ENCODE measurements at places on chromosomes 11 and 22.

DNA sequence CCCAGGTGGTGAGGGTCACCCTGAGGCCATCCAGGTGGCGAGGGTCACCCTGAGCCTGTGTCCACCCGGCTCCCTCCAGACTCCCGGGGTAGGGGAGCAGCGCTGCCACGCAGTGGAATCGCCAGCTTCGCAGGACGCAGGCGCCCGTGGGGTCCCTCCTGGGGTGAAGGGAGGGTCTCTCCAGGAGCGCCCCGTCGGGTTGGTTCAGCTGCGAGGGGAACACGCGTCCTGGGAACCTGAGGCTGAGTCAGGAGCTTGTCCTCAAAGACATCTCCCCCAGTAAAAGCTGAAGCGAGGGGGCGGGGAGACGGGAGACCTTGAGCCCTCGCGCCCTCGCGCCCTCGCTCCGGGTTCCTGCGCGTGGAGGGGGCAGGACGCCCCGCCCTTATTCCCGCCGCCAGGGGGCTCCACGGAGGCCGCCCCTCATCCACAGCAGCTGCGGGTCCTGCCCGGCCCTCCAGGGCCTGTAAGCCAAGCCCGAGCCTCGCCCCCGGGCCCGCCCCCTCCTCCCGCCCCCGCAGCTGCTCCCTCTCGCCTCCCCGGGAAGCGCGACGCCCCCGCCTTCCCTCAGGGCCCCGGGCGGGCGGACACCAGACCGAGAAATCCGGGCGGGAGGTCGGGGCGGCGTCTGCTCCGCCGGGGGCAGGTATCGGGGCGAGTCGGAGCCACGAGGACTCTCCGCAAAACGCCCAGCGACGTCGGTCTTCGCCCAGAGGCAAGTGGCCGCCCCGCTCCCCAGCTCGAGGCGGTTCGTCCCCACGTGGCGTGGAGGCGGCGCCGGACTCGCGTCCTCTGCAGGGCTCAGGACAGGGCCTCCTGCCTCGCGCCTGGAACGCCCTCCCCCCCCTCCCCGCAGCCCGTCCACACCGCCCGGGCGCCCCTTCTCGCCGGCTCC, 22.8 kb downstream of the PIM3 start:
- no peak for DNase-seq

DNA sequence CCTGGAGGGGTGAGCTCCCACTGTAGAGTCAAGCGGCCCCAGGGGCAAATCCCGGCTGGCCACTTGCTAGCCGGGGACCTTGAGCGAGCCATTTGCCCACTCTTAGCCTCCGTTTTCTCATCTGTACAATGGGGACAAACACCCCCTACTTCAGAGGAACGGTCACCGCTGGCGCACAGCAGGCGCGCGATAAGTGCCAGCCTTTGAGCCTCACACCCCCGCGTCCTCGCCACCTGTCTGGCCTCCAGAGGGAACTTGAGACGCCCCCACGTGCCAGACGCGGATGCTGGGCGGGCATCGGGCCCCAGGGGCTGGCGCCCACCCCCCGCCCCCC, 72.6 kb upstream of the TCF20 start:
- DNase-seq = no peak

GRCh38 chr11:69659591-69659990, 15.6 kb downstream of the LTO1 start:
- DNase-seq = no peak

DNA sequence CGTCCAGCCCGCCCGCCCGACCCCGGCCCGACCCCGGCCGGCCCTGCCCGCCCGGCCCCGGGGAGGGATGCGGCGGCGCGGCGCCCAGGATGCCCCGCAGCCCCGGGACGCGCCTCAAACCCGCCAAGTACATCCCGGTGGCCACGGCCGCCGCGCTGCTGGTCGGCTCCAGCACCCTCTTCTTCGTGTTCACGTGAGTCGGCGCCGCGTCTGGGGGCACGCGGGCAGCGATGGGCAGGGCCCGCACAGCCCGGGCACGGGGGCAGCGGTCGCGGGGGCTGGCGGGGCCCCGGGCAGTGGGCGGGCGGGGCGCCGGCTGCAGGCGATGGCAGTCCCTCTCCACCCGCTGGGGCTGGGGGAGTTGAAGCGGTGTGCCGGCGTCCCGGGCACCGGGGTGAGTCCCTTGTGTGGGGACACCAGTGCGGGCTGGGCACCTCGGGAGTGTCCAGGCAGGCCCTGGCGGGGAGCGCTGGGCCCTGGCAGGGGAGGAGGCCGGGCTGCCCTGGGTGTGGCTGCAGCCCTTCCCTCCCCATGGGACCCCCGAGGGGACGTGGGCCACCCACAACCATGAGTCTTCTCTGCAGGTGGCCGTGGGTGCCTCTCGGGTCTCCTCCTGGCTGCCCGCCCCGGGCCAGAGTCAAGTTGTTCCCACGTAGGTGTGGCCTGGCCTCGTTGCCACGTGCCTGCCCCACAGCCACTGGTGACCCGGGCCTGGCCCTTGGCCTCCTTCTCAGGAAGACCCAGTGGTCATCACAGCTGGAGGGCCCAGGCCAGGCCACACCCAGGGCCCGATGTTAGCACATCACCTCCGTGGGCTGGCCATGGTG, 468 bp downstream of the ZDHHC8 start:
- no peak for DNase-seq

DNA sequence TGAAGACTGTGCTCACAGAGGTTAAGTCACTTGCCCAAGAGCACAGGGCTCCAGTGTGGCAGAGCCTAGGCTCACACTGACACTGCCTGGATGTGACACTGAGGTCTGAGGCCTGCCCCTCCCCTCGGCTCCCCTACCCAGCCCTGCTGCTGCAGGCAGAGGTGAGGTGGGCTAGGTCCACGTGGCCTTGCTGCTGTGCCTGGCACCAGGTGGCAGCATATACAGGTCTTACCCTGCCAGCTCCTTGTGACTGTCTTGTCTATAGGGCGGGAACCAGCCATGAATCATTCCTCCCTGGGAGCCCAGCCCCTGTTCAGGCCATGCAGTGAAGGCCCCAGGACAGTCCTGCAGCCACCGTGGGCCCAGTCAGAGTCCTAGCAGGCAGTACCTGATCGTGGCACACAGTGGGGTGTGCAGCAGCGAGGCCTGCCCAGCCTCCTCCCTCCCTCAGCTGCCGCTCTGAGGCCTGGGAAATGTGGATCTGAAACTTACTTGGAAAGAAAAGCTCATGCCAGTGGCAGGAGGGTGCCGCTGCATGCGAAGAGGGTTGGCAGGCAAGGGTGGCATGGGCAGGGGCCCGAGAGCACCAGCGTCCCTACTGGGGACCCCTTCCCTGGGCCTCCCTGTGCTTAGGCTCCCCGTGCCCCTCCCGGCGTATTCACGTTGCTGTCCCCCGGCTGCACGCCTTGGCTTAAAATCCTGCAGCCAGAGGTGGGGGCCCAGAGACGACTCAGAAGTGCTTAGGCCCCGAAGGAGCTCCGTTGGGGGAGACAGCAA, 1.2 kb upstream of the CERK start:
- no peak for DNase-seq

GRCh38 chr11:47148903-47149531, 27.7 kb downstream of the ARFGAP2 start:
- DNase-seq = no peak

DNA sequence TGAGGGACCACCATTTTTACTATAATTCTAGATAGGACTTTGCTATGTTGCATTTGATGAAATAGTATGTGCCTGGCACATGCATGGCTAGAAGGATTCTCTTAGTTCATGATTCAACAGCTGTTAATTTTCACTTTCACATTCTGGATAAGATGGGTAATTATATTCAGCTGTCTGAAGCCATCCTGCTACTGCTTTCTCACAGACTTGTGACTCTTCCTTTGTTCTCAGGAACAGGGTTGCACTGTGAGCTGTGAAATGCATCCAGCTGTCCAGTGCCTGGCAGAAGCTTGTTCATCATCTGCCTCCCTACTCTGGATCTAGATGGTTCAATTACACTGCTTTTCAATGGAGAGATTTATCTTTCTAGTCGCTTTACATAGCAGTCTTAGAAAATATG, 610.1 kb upstream of the ANO5 start:
- no peak for DNase-seq

GRCh38 chr11:61172888-61173287, 11.7 kb upstream of the VPS37C start:
- no peak for DNase-seq

DNA sequence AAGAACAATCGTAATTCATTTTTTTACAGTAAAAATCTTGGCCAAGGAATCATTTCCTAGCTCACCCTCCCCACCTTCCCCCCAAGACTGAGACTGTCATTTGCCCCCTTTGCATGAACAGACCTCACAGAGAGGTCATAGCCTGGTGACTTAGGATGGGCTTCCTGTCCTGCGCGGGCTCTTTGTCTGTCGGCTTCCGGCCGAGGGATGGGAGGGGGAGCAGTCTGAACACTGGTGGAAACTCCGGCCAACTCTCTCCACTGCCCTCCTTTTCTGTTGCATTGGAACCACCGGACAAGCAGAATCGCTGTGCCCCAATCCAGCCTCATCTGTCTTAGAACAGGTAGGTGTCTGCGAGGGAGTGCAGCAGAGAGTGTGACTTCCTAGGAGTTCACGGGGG, 41.7 kb downstream of the TEAD1 start:
- no peak for DNase-seq

DNA sequence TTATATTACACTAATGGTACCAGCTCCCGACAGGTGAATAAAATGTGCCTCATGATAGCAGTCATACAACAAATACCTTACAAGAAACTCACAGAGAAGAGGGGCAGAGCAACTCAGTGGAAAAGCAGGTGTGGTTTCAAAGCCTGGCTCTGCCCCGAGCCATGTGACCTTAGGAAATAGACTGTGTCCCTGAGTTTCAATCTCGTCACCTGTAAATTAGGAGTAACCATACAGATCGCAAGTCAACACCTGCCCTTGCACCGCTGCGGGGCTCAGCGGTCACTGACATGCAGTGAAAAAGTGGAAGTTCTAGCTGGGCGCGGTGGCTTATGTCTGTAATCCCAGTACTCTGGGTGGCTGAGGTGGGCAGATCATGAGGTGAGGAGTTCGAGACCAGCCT, 11.9 kb upstream of the MRTFA start:
- DNase-seq = no peak

DNA sequence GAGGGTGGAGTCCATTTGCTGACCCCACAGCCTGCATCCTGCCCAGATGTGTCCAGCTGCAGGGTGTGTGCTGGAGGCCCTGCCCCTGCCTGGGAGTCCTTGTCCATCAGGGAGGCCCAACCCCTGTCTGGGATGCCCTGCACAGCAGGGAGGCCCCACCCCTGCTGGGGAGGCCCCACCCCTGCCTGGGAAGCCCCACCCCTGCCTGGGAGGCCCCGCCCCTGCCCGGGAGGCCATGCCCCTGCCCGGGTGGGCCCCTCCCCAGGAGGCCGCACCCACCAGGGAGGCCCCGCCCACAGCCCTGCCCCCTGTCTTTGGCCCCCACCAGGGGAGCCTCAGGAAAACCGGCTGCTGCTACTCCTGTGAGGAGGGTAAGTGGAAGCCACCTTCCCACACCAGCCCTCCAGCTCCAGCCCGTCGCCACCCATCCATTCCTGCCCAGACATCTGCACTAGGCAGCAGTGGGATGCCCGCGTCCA, 37.2 kb downstream of the MUC5B start:
- no peak for DNase-seq

- DNase-seq = no peak
Observed at GRCh38 chr22:29332886-29333496, 17.5 kb upstream of the RASL10A start.

GRCh38 chr11:112656772-112657428, 304.3 kb upstream of the NCAM1 start:
- no peak for DNase-seq

DNA sequence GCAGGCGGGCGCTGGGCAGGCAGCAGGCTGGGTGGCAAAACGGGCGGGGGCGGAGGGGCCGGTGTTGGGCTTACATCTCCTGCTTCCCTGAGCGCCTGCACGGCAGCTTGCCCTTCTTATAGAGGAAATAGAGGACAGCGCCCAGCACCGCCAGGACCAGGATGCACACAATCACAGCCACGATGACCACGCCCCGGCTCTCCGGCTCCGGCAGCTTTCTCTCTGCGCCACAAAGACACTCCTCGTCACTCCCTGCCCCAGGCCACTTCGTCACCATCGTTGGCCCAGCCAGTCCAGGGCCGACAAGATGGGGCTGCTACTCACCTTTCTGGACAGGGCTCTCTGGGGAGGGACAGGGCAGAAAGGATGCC, 6.3 kb downstream of the MCAM start:
- DNase-seq = no peak

GRCh38 chr11:65424205-65425104, 1.9 kb downstream of the NEAT1 start:
- no peak for DNase-seq

DNA sequence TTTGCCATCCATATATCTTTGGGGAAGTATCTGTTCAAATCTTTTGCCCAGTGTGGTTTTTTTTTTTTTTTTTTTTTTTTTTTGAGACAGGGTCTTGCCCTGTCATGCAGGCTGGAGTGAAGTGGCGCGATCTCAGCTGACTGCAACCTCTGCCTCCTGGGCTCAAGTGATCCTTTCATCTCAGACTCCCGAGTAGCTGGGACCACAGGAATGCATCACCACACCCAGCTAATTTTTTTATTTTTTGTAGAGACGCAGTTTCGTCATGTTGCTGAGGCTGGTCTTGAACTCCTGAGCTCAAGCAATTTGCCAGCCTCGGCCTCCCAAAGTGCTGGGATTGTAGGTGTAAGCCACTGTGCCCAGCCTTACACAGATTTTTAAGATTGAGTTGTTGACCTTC, 4.8 kb upstream of the FAM118A start:
- no peak for DNase-seq

- peak; percentile 36 for DNase-seq
Observed at GRCh38 chr11:64449381-64450167, 90.6 kb downstream of the RPS6KA4 start.

DNA sequence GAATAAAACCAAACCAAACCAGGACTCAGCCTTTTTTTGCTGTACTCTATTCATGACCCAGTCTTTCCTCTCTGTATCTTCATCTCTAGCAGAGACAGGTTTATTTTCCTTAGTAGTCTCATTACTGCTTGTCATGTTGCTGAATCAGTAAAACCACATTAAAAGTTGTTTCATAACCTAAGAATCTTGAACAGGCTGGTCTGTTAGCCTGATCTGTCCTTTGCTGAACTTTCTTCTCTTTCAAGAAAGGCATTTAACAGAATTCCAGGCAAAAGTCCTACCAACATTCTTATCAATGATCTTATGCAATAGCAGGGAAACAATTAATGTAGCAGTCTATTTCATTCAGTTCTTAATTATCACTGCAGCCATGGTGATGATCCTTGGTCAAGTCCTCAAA, 197.7 kb downstream of the CASP12 start:
- no peak for DNase-seq

- no peak for DNase-seq
Observed at GRCh38 chr22:25492841-25493734, 71.4 kb upstream of the GRK3 start.

- DNase-seq = no peak
Observed at GRCh38 chr11:87300640-87301380, 263.1 kb downstream of the TMEM135 start.

GRCh38 chr22:30610299-30610698, 3.3 kb downstream of the TCN2 start:
- no peak for DNase-seq

- no peak for DNase-seq
Observed at GRCh38 chr22:40560551-40560950, 76.0 kb downstream of the MRTFA start.

DNA sequence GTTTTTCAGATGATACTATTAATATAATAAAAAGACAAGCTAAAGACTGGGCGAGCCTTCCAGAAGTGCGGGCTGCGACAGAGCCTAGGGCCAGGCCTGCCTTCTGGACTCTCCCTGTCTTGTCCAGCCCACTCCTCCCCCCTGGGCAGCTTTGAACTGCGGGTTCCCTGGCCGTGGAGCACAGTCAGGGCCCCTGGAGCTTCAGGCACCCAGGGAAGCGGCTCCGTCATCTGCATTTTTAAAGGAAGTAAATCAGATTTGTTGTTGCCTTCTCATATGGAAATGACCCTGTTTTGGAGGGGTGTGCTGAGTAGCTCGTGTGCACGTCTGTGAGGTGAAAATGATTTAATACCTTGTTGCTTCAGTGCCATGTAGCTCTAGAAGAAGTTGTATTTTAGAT, 265.3 kb downstream of the TBC1D22A start:
- no peak for DNase-seq
